ENCODE measurements at places on chromosomes 16 and 17.

DNA sequence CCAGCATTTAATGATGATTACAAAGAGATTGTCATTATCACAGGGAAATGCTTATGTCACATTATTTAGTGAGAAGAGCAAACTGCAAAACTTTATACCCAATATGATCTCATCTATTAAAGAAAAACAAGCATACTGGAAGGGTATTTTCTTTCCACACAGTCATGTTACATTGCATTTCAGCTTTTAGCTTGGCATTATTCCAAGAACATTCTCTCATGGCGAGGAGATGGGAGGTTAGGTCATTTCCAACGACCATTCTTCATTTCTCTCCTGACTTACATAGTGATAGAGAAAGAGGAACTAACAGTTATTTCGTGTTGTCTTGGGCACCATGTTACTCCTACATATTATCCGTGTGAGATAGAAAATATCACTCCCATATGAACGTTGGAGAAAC is 309.4 kb upstream of the XYLT1 start:
- no peak for DNase-seq

DNA sequence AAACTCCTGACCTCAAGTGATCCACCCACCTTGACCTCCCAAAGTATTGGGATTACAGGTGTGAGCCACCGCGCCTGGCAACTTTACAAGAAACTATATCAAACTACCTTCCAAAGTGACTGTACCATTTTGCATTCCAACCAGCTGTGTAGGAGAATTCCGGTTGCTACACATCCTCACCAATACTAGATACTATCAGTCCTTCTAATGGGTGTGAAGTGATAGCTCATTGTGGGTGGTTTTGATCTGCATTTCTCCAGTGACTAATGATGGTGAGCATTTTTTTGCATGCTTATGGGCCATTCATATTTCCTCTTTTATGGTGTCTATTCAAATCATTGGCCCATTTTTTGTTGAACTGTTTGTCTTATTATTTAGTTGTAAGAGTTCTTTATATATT is 37.7 kb downstream of the SCNN1B start:
- DNase-seq: no peak

- DNase-seq: no peak
These were observed 64.0 kb upstream of the DNAH17 start for GRCh38 chr17:78641243-78641642.

DNA sequence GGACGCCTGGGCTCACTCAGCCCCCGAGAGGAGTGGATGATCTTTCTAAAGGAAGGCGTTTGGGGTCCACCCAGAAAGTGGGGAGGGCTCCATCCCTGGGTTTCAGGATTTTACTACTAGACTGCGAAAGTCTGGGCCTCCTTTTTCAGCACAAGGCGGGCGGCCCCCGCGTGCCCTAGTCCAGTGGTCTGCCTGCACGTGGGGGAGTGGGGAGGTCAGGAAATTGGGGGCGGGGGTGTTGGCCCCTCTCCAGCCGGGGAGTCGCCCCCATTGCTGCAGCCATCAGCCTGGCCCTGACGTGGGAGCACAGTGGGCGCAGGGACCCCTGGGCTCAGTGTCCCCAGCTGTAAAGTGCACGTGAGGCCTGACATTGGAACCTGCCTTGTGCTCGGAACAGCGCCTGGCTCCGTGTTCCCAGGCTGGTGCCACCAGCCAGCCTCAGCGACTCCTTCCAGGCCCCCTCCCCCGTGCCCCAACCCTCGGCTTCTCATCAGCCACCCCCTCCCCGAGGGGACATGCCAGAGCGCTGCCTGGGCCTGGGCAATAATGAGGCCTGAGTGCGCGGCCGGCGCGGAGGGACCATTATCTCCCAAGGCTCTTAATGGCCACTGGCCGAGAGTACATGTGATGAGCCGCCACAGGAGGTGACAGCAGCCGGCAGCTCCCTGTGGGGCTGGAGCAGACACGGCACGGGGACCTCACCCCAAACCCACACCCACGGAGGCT is 2.4 kb upstream of the C1QTNF8 start:
- DNase-seq: no peak

GRCh38 chr17:34673995-34674890 is 94.9 kb downstream of the TMEM132E start:
- DNase-seq: no peak

GRCh38 chr17:65809366-65809765 is 247.9 kb upstream of the AXIN2 start:
- DNase-seq: no peak

DNA sequence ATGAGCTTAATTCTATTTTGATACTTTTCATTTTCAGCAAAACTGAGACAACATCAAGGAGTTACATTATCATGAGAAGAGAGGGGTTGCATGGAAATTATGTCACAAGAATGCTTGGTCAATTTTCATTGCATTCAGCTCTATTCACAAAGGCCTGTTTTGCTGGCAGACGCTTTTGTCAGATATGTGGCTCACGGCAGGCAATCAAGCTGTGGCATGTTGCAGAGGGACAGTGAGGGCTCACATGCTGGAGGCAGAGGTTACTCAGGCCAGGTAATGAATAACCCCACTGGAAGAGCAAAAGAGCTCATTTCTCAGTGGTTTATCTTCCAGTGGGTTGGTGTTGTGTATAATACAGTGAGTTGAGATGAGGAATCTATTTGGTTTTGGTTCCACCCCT is 98.7 kb upstream of the RBFOX1 start:
- DNase-seq: no peak

- DNase-seq: no peak
These were observed at the start of gene P2RX5 for GRCh38 chr17:3695723-3696411. P2RX5 (minus strand) TSS chr17:3696155; CDS start chr17:3696005, 150 bp downstream.
